ENCODE measurements at places on chromosomes 1 and 21. TPM values are rescaled to one million over a fixed set of nuclear protein-coding genes. Genes with fewer than 3 reads are reported as not detected.

- H3K27ac ChIP-seq = no peak overlapping the region
- no peaks in the 10 kb centered on the region for H3K36me3 ChIP-seq
- peak; percentile 25 for DNase-seq
- no peaks in the 10 kb centered on the region for H3K27me3 ChIP-seq
Measured at GRCh38 chr1:64686828-64687724, 57.8 kb upstream of the RAVER2 start.

DNA sequence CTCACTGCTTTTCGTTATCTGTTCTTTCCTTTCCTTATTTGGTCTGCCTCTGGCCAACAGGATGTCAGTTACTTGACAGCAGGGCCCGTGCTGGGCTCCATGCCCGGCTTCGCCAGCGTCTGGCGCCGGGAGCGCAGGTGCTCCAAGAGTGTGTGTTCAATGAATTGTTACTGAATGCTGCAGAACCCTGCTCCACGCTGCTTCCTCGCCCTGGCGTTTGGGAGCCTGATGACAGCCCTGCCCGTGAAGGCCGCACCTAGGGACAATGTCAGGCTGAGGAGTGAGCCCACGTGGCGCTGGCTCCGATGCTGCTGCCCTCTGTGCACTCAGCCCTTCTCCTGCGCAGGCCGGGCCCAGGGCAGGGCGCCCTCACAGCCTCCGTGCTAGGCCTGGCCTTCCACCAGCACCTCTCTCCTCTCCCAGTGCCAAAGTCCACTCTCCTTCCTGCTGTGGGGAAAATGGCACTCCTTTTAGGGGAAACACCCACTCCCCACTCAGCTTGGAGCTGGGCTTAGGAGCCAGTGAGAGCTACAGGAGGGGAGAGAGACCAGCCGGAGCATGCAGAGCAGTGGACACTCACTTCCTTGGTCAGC is 51.4 kb downstream of the ACBD3 start:
- no peak for DNase-seq
- H3K4me3 ChIP-seq = no peak overlapping the region
- H3K27ac ChIP-seq = no peak overlapping the region
- no peaks in the 10 kb centered on the region for H3K4me1 ChIP-seq
- no peaks in the 10 kb centered on the region for H3K27me3 ChIP-seq

DNA sequence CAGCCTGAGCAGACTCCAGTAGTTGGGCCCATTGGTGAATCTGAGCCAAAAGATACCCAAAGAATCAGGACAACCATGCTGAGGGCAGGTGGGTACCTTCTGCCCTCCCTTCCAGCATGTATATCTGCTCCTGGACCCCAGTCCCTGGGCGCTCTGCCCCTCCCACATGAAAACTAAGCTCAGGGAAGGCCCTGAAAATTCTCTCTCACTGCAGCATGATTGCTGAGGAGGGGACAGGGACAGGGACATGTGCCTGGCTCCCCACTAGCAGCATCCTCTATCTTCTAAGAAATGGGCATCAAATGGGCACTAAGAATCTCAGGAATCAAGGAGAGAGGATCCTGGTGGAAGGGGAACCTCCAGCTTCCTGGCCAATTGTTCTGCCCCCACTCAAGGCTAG is 446.0 kb downstream of the MATN1 start:
- no peak overlapping the region for H3K4me3 ChIP-seq
- peaks cover 4% of the 10 kb centered on the region for H3K4me1 ChIP-seq
- peaks cover 9% of the 10 kb centered on the region for H3K27me3 ChIP-seq
- no peak for DNase-seq
- H3K27ac ChIP-seq = no peak overlapping the region

DNA sequence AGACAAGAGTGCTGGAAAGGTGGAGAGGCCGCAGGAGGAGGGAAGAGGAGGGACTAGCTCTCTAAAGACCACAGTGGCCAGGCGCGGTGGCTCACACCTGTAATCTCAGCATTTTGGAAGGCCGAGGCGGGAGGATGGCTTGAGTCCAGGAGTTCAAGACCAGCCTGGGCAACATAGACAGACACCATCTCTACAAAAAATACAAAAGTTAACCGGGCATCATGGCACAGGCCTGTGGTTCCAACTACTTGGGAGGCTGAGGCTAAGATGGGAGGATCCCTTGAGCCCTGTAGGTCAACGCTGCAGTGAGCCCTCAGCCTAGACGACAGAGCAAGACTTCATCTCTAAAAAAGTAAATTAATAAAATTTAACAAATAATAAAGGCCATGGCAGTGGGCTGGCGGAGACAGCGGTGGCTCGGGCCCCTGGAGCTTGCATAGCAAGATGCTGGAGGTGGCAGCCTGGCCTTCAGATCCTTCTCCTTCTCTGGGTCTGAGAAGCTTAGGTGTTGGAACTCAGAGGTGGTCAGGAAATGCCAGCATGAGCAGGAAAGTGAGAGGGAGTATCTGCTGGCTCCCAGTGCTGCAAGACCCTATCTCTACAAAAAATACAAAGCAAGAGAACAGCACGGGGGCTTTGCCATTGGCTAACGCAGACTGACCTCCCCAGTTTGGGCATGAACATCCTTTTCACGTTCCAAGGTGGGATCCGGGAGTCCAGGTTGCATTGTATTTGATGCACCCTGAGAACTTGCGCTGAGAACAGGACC is 10.7 kb downstream of the WNT3A start:
- no peak overlapping the region for H3K27ac ChIP-seq
- H3K4me3 ChIP-seq = no peak overlapping the region
- DNase-seq = no peak
- no peaks in the 10 kb centered on the region for H3K27me3 ChIP-seq
- H3K36me3 ChIP-seq = no peaks in the 10 kb centered on the region

GRCh38 chr21:35120631-35121180 is 71.6 kb upstream of the RUNX1 start:
- H3K36me3 ChIP-seq = peaks cover 5% of the 10 kb centered on the region
- H3K27ac ChIP-seq = no peak overlapping the region
- no peak for DNase-seq
- no peaks in the 10 kb centered on the region for H3K27me3 ChIP-seq

- DNase-seq = no peak
- H3K27ac ChIP-seq = peak overlapping the region; percentile 93
- no peaks in the 10 kb centered on the region for H3K27me3 ChIP-seq
- H3K36me3 ChIP-seq = peaks cover 4% of the 10 kb centered on the region
Measured at GRCh38 chr1:101122452-101123166, 97.0 kb upstream of the DPH5 start.

- peak; percentile 53 for DNase-seq
- peaks cover 71% of the 10 kb centered on the region for H3K4me1 ChIP-seq
- peak overlapping the region; percentile 4 for H3K4me3 ChIP-seq
Measured at GRCh38 chr1:23108918-23109533, 59.6 kb downstream of the LUZP1 start.

DNA sequence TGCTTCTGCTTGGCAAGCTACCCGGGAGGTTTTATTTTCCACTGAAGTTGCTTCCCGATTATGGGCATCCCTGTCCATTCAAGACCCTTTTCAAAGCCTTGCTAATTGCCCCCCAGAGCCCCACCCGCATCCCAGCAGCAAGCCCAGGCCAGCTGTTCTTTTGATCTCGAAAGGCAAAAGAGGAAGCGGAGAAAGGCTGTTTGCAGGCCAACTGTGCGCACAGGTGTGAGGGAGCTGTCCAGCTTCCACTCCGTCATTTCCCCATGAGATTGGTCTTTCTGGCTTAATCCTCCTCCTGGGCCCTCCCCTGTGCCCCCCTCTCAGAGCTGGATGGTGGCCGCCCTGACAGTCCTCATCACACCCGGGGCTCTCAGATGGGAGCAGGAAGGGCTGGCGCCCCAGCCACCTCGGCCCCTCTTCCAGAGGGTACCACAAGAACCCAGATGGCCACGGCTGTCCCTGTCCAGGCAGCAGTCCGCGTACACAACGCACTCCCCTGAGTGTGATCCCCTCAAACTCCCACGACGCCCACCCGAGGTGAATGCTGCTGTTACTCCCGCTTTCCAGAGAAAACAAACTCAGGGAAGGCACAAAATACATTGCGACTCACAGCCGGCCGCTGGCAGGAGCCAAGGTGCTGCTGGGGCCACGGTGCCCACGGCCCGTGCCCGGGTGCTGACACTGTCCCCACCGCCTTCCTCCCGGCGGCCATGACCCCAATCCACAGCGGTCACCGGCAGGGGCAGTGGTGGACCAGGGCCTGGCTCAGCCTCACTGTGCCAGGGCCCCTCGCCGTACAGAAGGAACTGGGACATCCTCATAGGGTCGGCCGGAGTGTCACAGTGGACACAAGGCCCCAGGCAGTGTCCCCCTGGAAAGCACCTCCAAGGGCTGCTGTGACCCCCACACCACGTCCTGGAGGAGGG is 121.9 kb downstream of the CRYAA start:
- H3K4me3 ChIP-seq = no peak overlapping the region
- H3K27ac ChIP-seq = no peak overlapping the region
- no peaks in the 10 kb centered on the region for H3K36me3 ChIP-seq
- H3K27me3 ChIP-seq = no peaks in the 10 kb centered on the region

- H3K4me1 ChIP-seq = no peaks in the 10 kb centered on the region
- no peak overlapping the region for H3K4me3 ChIP-seq
- DNase-seq = no peak
- no peaks in the 10 kb centered on the region for H3K36me3 ChIP-seq
Measured at GRCh38 chr1:209171151-209171550, 412.4 kb upstream of the CAMK1G start.

- H3K27ac ChIP-seq = no peak overlapping the region
- DNase-seq = no peak
- H3K36me3 ChIP-seq = no peaks in the 10 kb centered on the region
- no peak overlapping the region for H3K4me3 ChIP-seq
- H3K27me3 ChIP-seq = no peaks in the 10 kb centered on the region
- H3K4me1 ChIP-seq = no peaks in the 10 kb centered on the region
Measured at GRCh38 chr1:81950591-81951244, 150.0 kb downstream of the ADGRL2 start.

DNA sequence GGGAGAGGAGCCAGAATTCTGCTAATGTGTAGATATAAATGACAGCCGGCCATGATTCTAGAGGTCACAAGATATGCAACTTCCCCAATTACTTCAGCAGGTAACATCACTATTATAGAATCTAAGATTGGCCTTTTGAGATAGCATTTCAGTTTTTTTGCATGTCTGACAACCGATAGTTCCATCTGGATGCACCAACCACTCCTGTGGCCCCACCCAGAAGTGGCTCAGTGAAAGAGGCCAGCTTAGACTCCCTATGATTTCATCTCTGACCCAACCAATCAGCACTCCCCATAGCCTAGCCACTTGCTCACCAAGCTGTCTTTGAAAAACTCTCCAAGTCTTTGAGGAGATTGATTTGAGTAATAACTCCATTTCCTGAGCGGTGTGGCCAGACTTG is 30.3 kb upstream of the NUF2 start:
- H3K27me3 ChIP-seq = no peaks in the 10 kb centered on the region
- no peak overlapping the region for H3K27ac ChIP-seq
- DNase-seq = no peak
- H3K4me1 ChIP-seq = no peaks in the 10 kb centered on the region
- peaks cover 15% of the 10 kb centered on the region for H3K36me3 ChIP-seq
- no peak overlapping the region for H3K4me3 ChIP-seq

DNA sequence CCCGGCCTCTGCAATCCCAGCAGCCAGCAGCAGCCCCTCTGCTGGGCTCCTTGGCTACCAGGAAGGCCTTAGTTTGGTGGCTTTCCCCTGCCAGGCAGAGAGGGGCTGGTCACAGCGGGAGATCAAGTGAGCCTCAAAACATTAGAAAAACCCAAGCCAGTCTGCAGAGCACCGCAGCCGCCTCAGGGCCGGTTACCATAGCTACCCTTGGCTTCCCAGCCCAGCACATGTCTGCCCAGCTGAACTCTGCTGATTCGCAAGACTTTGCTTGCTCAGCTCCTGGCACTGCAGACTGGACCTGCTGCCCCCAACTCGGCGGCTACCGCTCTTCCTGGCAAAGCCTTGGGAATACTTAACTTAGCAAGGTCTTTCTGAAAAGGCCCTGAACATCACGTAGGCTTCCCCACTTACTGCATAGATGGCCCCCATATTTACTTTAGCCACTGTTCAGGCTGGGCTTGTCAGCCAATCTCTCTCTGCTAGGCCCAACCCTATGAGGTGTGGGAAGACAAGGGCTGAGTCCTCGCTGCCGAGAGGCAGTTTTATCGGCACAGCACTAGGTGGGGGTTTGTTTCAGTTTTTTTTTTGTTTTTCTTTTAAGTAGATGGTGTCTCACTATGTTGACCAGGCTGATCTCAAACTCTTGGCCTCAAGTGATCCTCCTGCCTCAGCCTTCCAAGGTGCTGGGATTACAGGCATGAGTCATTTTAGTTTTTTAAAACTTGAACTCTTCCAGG is 28.6 kb upstream of the PLEKHG5 start:
- no peaks in the 10 kb centered on the region for H3K4me1 ChIP-seq
- no peaks in the 10 kb centered on the region for H3K36me3 ChIP-seq
- DNase-seq = no peak
- no peak overlapping the region for H3K27ac ChIP-seq
- no peak overlapping the region for H3K4me3 ChIP-seq

DNA sequence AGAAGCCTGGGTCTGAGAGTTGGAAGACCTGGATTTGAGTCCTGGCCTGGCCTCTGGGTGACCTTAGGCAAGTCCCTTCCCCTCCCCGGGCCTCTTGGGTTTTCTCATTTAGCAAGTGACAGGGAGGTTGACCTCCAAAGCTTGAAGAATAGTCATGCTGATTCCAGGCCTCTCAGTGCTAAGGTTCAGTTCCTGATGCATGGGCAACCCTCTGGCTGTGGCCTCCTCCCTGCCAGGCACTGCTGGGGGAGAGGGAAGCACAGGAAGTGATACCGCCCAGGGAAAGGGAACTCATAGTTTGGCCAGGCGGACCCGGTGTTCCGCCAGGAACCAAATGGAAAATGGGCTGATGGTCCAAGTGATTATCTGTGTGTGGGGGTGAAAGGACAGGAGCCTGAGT is 23.6 kb upstream of the WASF2 start:
- no peaks in the 10 kb centered on the region for H3K27me3 ChIP-seq
- H3K36me3 ChIP-seq = no peaks in the 10 kb centered on the region
- DNase-seq = no peak
- peaks cover 19% of the 10 kb centered on the region for H3K4me1 ChIP-seq
- H3K27ac ChIP-seq = no peak overlapping the region

GRCh38 chr1:85343612-85344255 is 67.3 kb upstream of the BCL10 start:
- H3K4me3 ChIP-seq = no peak overlapping the region
- no peaks in the 10 kb centered on the region for H3K36me3 ChIP-seq
- no peaks in the 10 kb centered on the region for H3K4me1 ChIP-seq
- DNase-seq = no peak
- H3K27ac ChIP-seq = no peak overlapping the region
- H3K27me3 ChIP-seq = peaks cover 33% of the 10 kb centered on the region

Gene BTBD19
- total RNA-seq = 9.4 TPM

Gene ZNF697
- total RNA-seq = 0.32 TPM

- H3K27me3 ChIP-seq = no peaks in the 10 kb centered on the region
- no peak for DNase-seq
- H3K4me3 ChIP-seq = no peak overlapping the region
Measured at GRCh38 chr1:42735056-42735455, 5.0 kb downstream of the CLDN19 start.

Gene ELAPOR1
- total RNA-seq = 9.4 TPM

- no peaks in the 10 kb centered on the region for H3K27me3 ChIP-seq
- no peak overlapping the region for H3K27ac ChIP-seq
- no peak overlapping the region for H3K4me3 ChIP-seq
- no peaks in the 10 kb centered on the region for H3K36me3 ChIP-seq
- no peaks in the 10 kb centered on the region for H3K4me1 ChIP-seq
- DNase-seq = no peak
Measured at GRCh38 chr1:107252271-107252670, 111.4 kb downstream of the NTNG1 start.

- no peak overlapping the region for H3K4me3 ChIP-seq
- peaks cover 19% of the 10 kb centered on the region for H3K27me3 ChIP-seq
- no peak for DNase-seq
- H3K36me3 ChIP-seq = peaks cover 1% of the 10 kb centered on the region
- no peak overlapping the region for H3K27ac ChIP-seq
- peaks cover 17% of the 10 kb centered on the region for H3K4me1 ChIP-seq
Measured at GRCh38 chr1:232339073-232339472, 290.9 kb downstream of the SIPA1L2 start.

Gene ASB17
- total RNA-seq = not detected

Gene AK5
- total RNA-seq = 4.4 TPM

Gene GPR3
- 0.91 TPM for total RNA-seq
